ENCODE measurements at places on chromosomes 4 and X.

GRCh38 chr4:106497271-106497670 lies 128.7 kb upstream of the GIMD1 start:
- DNase-seq, result no peak

DNA sequence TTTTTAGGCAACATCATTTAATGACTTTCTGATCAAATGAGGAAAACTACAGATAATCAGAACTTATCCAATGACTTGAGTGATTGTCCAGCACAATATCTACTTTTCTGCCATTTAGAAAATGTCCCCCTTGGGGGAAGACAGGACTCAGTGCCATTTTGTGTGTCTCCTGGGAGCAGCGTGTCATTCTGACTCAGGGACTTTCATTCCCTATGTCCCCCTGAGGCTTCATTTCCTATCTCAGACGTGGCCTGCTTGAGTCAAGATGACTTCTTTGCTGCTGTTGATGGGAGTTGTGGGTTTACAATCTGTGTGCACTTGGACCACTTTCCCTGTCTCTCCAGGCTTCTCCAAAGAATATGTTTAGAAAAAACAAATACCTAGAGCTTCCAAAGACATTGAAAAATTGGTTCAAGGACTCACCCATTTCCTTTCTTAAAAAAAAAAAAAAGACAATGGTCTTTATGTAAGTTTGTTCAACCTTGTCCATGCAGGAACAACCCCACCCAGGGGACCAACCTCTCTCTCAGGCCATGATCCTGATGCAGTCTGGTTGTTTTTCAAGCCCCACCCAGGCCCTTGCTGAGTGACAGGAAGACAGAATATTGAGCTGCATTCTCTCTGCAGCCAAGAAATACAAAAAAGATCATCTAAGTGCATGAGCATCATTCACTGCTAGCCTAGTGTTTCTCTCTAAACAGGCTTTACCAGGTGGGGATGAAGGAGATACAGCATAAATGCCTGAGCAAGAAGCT lies 34.3 kb upstream of the TMEM154 start:
- no peak for DNase-seq

GRCh38 chr4:152258804-152259708 lies 276.8 kb downstream of the FBXW7 start:
- DNase-seq, result no peak

DNA sequence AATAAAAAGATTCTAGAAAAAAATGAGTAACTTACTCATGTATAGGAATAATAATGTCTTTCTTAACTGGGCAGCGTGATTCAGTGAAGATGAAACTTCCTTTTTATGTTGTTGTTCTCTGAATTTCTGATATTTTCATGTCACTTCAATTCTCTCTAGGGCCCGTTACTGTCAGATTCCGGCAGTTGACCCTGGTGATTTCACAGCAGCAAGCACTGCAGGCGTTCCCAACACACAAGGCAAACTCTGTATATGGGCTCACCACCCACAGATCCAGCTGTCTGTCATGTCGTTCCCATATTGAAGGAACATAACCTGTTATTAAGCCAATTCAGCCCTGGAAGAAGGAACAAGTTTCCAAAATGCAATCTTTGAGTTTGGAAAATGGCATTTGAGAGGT lies 288.3 kb upstream of the GALNTL6 start:
- DNase-seq, result peak; percentile 18

DNA sequence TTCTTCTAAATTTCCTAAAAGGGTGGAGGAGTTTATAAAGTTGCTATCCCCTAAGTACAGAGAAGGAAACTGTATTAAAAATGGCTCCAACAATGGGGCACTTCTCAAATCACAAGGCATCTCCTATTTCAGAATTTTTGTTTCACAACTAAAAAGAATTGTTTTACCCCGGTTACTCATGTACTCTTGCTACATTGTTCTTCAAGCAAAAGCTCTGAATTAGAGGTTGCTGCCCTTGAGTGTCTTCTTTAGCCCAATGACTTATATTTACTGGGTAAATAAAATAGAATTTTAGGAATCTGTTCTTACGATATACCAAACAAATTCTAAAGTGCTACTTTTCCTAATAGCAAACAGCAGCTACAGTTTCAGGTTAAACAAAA lies 67.5 kb downstream of the PPEF2 start:
- no peak for DNase-seq

DNA sequence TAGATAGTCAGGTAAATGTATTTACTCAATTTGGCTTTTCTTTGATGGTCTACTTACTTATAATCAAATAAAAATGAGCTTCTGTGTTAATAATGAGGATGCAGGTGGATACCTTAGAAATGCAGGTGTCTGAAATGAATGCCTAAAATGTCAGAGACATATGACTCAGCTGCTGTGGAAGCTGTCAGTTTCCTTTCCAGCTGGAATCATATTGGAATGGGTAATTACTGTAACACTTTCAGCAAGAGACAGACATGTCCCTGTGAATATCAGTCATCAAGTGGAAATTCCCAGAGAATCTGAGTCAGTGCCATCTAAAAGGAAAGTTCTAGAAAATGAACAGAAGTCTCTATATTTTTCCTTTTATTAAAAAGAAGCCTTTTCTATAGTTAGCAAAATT lies 783.0 kb upstream of the AADAT start:
- DNase-seq, result no peak

GRCh38 chr4:70815370-70815769 lies 24.3 kb downstream of the GRSF1 start:
- no peak for DNase-seq

- no peak for DNase-seq
These were observed 2.8 kb downstream of the ARX start for GRCh38 chrX:25012793-25013631.

GRCh38 chr4:102557636-102558035 lies 56.5 kb downstream of the NFKB1 start:
- DNase-seq, result no peak

DNA sequence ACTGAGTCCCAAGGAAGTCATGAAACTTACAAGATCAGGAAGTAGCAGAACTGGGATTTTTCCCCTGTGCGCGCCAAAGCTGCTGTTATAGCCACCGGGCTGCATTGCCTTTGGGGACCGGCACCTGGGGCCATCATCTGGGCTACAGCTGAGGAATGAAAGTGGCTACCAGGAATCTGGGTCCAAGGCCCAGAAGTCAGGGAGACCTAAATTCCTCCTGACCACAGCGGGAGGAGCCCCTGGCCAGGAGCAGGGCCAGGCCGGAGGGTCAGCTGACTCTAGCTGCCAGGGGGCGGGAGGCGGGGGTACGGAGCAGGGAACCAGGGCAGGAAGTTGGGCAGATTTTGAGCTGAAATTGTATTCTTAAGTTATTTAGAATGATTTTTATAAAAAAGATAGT lies 242.4 kb downstream of the EVC2 start:
- no peak for DNase-seq

DNA sequence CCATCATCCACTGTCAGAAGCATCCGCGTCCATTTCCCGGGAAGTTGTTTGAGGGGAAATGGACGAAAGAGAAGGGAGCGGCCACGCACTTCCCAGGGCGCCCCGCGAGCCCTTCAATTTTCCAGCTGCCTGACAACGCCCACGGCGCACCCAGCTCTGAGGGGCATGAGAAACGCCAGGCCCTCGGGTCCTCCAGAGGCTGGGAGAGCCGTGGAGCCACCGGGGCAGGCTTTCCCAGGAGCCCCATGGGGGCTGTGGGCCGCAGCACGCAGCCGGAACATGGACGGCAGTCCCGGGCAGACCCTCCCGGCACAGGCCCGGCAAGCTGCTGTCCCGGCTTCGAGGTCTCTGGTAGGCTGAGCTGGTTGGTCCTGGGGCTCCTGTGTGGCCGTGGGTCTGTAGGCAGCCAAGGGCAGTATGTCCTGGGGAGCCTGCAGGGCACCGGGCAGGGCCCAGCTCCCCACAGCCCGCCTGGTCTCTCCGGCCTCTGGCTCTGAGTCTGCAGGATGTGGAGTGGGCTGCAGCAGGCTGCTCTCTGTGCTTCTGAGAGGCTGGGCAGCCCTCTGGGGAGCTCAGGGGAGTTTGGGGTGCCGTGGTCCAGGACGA lies 115.2 kb downstream of the FAM53A start:
- DNase-seq, result no peak

DNA sequence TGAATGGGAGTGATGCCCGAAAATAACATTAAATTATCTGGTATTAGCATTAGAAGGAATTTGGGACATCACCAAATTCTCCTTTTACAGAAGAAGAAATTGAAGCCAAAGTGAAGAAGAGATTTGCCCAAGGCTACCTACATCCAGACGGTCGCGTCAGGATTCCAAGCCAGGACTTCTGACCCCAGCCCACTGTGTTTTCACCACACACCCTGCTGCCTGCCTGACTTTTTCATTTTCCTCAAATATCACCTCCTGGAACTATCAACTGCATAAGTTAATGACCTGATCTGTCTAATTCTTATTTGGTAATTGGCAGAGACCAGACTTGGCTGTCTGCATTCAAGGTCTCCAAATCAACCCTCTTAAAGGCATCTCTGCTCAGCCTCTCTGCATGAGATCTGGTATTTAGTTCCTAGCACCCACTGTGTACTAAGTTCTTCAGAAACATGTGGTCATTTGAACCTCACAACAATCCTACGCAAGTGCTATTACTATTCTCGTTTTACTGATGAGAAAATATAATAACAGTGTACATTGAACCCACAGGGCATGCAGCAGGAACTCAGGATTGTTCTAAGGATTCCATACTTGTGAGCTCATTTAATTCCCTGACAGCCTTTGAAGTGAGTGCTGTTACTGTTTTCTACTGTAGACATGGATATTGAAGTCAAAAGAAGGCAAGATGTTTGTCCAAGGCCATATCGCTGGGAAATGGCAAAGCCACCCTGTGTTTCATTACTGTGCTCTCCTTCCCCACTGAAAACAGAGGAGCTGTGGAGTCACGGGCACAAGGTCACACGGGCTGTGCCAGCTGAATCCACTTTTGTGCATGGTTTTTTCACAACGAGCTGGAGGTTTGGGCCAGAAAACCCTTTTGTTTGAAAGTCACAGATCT lies 195.2 kb upstream of the C1QTNF7 start:
- no peak for DNase-seq

DNA sequence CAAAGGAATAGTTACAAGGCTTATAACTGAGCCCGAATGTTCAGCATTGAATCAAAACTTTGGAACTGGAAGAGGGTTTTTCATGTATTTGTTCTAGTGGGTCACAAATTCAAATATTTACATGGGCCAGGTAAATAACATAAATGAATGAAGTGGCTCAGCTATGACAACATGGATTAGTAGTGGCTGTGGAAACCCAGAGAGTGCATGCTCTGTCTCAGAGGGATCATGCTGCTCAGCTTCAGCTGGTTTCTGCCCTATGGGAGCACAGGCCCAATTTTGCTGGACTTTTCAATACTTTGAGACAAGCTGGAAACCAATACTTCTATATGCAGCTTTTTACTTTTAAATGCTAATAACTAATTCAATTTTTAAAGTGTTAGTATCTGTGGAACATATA lies 394.0 kb upstream of the TEX13C start:
- DNase-seq, result no peak

DNA sequence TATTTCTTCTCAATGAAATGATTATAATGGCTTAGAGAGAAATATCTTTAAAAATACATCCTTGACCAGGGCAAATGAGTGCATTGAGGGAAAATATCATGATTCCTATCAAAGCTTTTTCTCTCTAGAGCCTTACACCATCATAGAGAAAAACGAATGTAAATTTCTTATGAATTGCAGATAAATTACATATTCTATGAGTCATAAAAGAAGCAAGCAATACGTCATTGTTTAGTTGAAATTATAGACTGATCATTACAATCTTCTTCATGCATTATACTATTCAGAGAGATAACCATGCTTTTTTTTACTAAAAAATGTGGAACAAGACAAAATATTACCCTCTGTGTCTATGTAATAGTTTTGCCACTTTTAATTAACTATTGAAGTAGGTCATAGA lies 100.9 kb upstream of the RXFP1 start:
- DNase-seq, result no peak

GRCh38 chrX:21856504-21856903 lies 717 bp downstream of the YY2 start:
- DNase-seq, result no peak

DNA sequence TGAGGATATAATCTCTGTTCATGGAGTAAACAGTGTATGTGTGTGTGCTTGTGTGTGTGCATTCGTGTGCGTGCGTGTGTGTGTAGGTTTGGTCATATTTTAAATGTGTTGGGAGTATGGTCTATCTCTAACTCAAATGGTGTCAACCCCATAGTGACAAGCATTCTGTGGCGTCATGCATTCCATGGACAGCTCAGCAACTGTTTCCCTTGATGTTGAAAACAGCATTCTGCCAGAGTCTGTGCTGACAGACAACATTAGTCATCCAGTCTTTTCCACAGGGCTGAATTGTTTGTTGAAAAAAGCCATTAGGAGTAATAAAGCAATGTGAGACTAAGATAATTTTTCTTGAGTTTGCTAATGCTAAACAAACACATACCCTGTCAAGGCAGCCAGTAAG lies 706.6 kb downstream of the PCDH19 start:
- DNase-seq, result no peak

DNA sequence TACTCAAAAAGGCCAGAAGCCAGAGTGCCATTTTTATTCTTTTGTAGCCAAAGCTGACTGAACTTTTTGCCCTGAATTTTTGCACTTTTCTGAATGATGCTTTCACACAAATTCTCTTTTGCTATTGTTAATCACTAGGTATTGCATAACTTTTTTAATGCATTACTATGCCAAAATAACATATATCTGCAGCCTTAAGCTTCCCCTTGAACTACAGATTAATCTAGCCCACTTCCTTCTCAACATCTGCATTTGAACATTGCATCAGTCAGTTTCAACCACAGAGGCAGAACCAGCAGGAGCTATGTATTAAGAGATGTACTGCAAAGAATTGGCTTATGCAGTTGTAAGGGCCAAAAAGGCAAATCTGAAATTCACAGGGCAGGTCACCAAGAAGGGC lies 197.6 kb upstream of the GYPA start:
- peak; percentile 22 for DNase-seq

DNA sequence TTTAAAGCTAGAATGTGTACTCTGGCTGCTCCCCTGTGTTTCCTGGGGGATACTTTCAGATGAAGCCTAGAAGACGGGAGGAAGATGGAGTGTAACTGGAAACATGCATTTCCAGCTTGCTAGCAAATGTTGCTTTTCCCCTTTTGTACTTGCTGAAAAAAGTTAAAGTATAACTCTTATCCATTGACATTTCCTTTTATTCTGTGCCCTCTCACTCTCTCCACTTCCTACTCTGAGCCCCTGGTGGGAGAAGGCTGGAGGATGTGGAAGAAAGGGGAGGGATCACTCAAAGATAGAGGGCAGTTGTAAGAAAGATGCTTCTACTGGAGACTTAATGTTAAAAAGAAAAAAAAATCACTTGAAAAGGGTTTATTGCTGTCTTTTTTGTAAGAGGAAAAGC lies 396.5 kb downstream of the DTHD1 start:
- no peak for DNase-seq
